Stimulated activated CD4-positive, alpha-beta T cell treated with anti-CD3 and anti-CD28 coated beads, Interleukin-4, amount 100 ng/mL, for 1 hour (primary cell): ENCODE measurements at places on chromosomes 11 and 22.

DNA sequence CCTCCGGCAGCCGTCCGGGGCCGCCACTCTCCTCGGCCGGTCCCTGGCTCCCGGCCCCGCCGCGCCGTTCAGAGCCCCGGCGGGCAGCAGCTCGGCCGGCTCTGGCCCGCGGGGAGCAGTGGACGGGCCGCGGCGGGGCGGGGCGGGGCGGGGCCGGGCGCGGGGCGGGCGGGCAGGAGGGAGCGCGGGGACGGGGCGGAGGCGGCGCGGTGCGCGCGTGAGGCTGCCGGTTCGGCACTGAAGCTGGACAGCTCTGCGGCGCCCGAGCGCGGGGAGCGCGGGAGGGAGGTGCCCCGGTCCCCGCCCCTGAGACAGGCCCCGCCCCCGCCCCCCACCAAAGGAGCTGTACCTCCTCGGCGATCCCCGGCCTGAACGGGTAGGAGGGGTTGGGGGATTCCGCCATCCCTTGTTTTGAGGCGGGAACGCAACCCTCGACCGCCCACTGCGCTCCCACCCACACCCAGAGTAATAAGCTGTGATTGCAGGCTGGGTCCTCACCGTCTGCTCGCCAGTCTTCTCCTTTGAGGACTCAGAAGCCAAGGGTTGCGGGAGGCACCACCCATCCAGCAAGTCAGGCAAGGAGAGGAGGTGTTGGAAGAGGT, at the start of gene DRD2:
TSS of gene DRD2 (minus strand) at position 239 of the 602 bp plus-strand sequence. CDS start 50,747 bp downstream, outside the sequence.
- no peak for DNase-seq

DNA sequence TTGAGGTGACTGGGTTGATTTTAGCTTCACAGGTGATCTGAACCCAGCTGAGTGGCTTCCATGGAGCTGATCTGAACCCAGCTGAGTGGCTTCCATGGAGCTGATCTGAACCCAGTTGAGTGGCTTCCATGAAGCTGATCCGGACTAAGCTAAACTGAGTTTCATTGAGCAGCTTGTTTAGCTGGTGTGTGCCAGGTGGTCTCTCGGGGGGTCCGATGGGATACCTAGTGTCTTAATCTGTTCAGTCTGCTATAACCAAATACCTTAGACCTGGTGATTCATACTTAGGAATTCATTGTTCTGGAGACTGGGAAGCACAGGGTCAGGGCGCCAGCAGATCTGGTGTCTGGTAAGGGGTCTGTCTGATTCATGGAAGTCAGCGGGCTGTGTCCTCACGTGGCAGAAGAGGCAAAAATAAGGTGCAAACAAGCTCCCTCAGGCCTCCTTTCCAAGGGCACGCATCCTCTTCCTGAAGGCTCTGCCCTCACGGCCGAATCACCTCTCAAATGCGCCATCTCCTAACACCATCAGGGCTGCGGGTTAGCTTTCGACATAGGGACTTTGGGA, 52.5 kb upstream of the KCNQ1OT1 start:
- no peak for DNase-seq

- DNase-seq, result no peak
Observed at GRCh38 chr11:57156928-57157327, 24.8 kb upstream of the LRRC55 start.

- peak; percentile 2 for DNase-seq
Observed at GRCh38 chr11:105609341-105609781, 512 bp upstream of the GRIA4 start.

DNA sequence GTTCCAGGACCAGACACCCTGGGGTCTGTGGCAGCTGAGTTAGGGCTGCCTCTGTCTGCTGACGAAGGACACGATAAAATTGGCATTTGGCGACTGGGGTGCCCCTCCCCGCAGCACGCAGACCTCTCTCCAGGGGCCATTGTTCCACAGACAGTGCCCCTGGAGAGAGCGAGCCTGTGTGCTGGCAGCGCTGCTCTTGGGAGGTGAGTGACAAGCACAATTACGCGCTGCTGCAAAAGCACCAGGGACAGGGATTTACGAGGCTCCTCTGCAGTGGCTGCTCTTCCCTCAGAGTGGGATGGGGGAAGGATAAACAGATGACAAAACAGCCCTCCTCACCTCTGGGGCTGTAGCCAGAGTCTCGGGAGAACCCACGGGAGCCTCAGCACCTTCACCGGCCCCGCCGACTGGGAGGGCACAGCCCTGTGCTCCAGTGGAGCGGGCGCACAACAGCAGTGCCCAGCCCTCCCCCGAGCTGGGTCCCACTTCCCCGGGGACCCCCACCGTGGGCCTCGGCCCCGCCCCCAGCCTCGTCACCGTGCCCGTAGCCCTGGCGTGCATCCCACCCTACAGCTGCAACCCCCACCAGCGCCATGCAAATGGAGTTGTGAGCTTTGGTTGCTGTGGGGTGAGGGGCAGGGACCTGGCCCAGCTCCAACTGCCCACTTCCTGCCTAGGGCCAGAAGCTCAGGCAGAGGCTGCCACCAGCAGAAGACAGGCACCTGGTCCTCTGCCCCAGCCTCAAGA, 19.6 kb downstream of the CHID1 start:
- DNase-seq, result no peak

DNA sequence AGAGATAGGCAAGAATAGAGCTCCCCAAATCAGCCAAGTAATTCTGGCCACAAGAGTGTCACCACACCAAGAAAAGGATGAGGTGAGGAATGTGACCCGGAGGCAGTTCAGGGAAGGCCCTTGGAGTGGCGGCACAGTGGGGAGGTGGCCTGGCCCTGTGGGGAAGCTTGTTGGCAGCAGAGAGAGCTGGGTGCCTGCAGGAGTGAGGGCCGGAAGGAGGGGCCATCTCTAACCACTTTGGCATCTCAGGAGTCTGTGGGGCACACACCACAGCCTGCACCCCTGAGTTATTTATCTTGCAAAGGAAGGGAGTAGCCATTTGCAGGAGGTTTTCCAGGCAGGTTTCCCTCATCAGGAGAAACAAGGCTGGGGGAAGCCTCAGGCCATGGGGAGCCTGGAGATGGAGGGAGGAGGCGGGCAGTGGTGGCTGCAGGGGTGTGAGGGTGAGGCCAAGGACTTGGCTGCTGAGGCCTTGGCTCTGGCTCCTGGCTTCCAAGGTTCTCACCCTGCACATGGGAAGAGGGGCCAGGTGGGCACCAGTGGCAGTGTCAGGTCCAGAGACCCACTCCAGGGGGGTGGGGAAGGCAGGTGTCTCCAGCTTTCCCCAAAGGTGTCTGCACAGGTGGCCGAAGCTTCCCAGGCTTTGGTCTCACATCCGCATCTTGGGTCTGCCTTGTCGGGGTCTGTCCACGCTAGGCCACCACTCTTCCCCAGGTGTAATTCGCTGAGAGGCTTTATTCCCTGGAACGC, 370.2 kb downstream of the CTTN start:
- no peak for DNase-seq

DNA sequence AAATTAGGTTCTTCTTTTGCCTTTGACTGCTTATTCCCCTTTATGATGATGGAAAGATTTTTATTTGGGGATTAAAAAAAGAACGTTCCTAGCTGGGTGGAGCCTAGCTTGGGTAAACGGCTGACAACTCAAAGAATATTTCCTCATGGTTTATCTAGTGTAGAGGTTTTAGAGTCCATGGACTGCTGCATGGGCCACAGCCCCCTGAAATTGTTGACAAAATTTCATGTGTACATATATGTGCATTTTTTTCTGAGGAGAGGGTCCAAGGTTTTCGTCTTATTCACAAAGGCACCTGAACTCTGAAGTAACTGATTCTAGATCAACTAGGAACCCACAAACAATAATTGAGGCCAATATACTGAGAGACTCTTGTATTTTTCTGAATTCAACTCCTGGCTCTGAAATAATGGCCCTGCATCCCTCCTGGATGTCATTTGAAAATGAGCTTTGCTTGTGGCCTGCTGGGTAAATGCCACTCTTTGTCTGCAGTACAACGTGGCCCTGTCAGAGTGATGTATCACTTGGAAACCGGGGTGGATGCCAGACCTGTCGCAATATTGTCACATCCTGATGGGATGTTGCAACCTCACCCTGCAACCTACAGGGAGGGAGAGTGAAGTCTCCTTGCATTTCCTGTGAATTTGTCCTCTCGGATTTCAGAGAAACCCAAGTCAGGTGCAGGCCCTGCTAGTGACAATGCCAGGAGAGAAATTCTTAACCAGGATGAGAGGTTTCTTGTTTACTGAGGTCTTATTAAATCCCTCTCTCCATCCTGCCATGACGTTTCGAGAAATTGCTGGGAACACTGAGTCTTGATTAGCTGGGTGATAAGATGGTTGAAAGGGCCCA, 33.8 kb downstream of the EHF start:
- DNase-seq, result no peak

DNA sequence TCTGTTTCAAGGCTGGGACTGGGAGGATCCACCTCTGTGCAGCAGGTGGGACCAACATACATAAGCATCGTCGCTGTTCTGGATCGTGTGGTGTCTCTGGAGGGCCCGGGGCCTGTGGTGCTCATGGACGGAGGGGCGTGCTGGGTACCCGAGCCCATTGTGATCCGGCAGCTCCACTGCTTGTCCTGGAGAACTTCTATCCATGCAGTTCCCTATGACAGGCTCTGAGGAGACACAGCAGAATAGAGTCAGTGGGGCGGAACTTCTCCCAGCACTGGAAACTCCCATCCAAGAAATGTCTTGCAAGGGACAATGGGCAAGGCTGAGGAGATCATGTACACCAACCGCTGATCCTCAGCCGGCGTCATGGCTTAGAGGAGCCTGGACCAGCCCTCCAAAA, 11.6 kb upstream of the APOA1 start:
- no peak for DNase-seq

DNA sequence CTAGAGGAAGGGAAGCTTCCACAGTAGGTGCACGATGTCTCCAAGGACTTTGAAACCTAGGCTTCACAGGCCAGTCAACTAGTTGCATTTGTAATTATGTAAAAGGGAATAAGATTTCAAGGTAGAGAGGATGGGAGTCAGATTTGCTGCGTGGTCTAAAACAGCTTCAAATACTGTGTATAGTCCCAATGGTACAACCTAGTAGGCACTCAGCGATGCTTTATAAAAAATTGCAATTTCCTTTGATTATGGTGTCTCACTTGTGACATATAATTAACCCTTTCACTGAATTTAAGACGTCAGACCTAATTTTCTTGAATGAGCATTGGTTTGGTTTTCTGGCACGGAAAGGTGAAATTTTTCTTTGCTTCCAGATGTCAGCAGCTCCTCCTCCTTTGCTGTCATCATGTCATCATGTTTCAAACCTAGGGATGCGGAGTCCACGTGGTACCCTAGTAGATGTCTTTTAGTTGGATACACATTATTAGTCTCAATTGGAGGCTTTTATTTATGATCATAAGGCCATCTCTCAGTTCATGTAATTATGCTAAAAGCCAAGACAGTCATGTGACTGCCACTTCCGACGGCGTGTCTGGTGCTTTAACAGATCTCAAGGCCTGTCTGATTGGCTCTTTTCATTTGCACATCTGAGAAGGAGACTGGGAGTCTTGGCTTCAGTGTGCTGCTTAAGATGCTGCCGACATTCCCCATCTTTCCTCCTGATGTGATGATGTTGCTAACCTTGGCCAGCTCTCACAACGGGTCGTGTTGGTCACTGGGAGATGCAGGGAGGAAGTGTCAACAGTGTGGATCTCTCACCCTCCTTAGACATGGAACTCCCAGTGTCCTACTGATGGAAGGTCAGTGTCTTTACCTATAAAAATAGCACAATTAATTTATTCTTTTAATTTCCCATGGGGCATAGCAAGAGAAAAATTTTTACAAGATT, 134.0 kb downstream of the HIPK3 start:
- DNase-seq, result no peak

DNA sequence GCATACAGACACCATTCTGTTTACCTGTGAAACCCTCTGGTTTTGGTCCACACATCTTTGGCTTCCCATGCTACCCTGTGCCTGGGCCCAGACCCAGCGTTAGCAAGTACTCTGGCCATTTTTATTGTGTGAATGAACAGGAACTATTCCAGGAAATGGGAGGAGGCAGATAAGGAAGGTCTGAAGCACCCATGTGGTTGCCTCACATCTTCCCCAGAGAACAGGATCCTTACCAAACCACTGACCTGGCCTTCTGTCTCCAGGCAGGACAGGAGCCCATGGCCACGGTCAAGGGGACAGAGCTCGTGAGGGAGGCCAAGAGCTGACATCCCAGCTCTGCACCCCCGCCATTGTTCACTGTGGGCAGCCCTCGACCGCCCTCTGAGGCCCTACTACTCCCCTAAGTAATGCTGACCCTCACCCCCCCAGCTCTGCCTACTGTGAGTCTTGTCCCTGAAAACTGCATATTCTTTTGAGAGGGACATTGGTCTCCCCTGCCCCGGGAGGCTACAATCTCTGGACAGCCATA, 97.7 kb upstream of the TP53I11 start:
- DNase-seq, result no peak

- DNase-seq, result no peak
Observed at GRCh38 chr22:48332438-48333322, 1495.0 kb downstream of the BRD1 start.

GRCh38 chr22:27573280-27574001, 228.1 kb downstream of the MN1 start:
- no peak for DNase-seq

DNA sequence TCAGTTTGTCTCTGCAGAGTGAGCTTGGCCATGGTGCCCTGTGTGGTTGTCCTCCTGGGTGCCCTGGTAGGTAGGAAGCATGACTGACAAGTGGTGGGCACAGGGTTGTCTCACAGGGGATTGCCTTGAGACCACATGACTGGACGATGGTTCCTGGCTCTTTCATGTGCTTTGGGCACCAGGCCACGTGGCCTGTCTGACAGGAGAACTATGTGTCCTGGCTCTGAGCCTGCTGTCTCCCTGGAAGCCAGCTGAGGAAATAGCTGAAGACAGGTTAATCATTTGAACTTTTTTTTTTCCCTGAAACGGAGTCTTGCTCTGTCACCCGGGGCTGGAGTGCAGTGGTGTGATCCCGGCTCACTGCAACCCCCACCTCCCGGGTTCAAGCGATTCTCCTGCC, 93.2 kb downstream of the LDLRAD3 start:
- DNase-seq, result no peak

DNA sequence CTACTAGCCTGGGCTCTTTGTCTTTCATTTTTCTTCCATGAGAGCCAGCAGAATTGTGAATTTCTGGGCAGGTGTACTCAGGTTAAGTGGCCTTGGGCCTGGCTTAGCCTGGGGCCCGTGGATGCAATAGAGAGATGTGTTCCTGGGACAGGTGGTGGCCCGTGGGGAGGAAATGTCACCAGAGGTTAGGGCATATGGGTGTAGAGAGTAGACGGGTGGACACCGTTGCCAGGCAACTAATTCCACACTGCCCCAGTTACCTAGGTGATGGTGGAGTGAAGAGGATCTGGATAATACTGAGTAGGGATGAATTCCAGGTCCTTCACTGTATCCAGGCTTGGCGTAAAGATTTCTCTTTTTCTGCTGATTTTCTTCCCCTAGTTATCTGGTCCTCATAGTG, 175.0 kb downstream of the INSC start:
- no peak for DNase-seq

DNA sequence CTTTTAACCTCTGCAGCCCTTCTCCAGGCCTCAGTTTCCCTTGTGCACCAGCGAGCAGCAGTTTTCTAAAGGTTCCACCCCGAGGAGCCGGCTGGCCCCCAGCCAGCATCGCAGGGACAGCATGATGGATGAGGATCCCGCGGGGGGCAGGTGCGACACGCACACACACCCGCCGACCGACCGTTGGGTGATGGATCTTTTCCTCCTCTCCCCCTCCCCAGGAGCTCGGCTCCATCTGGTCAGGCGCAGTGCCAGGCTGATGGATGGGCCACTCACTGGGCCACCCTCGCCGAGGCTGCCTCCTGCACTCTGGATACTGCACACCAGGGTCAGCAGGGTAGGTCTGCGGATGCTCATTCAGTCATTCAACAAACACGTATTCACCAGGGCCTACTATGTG, 12.8 kb upstream of the CABP7 start:
- no peak for DNase-seq
